ENCODE measurements at places on chromosomes 13 and 19.
A peak's percentile ranks its signal among the peaks of the same experiment; 100 is the strongest.

- DNase-seq, result peak; percentile 75
Observed at GRCh38 chr19:14114854-14115253, 2.7 kb downstream of the PRKACA start.

DNA sequence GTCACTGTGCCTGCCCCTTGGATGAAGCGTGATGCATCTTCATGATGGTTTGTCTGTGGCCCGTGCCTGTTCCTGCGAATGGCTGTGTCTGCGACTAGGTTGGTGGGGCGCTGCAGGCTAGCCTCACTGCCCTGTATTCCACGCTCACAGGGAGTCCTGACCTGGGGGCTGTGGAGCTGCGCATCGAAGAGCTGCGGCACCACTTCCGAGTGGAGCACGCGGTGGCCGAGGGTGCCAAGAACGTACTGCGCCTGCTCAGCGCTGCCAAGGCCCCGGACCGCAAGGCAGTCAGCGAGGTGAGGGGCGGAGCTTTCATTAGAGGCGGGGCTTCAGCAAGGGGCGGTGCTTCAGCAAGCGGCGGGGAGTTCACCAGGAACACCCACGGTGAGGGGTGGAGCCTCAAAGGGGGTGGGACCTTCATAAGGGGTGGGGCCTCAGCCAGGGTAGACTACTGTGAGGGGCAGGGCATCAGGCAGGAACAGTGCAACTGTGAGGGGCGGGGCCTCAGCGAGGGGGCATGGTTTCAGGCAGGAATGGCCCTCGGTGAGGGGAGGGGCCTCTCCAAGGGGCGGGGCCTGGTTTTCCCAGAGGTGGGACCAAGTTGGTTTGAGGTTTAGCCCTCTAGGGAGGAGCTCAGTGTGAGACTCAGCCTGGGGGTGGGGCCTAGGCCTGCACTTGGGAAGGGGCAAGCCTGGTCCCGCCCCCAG, 17.2 kb downstream of the PKN1 start:
- DNase-seq, result peak; percentile 39

GRCh38 chr19:10662384-10663251, 8.5 kb downstream of the ILF3 start:
- DNase-seq, result no peak

DNA sequence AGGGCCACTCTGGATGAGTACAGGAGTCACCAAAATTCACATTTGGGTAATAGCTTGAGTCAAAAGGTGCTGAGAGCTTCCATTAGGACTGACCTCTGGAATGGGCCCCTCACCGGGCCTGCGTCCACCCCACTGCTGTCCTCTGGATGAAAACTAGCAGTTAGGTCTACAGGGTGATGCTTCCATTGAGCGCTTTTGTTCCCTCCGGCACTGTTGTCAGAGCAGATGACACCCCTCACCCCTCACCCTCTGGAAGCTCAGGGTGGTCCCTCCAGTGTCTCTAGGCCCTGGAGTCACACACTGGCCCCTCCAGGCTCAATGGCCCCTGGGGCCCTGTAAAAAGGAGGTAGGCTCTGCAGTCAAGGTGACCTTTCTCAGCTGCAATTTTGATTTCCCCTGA, 187.8 kb upstream of the GPR12 start:
- no peak for DNase-seq

DNA sequence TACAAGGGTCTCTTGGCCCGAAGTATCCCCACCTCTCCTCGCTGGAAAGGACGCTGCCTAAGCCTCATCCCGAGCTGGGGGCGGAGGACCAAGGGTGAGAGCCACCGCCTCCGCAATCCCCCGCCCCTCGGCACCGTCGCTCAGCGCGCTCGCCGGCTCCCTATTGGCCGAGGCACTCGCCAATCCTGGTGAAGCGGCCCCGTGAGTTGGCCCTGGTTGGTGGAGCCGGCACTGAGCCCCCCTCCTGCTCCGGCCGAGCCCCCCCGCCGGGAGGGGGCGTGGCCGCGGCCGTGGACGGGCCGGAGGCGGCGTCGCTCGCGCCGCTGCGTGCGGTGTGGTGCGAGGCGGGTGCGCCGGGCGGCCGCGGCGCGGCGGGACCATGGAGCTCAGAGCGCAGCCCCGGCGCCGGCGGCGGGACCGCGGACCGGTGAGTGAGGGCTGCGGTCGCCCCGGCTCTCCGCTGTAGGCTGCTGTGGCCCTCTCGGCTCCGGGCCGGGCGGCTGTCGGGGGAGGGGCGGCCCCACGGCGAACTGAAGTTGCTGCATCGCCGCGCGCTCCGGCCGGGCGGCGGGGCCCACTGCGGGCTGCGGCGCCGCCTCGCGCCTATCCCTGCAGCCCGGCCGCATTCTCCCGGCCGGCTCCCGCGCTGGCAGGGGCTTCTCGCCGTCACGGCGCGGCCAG, at the start of gene WASF3:
Gene WASF3 (plus strand): TSS at position 291 of the 681 bp plus-strand sequence. CDS start 84,588 bp downstream, outside the sequence.
- DNase-seq, result peak; percentile 87

DNA sequence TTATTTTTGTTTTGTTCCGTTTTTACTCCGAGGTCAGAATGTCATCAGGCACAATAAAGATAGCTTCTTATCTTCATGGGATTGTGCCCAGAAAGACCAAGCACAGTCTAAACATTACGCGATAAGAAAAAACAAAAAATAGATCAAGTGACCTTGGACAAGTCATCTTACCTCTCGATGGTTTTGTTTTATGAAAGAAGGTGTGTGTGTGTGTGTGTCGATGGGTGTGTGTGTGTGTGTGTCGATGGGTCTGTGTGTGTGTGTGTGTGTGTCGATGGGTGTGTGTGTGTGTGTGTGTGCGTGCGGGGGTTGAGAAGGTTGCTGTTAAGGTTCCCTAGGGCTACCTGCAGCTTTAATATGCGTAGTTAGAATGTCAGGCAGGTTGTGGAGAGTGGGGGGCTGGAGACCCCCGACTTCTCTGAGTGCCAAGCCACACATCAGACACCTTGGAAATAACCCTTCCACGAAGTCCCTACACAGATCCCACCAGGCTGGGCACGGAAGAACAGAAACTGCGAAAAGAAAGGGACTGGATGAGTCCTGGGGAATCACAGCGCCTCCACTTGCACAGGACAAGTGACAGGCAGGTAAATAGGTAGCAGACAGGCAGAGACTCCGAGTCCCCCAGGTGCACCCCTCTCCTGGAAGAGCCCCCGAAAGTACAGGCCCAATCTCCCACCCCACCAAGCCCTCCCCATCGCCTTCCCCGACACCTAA, 458 bp upstream of the ATP8A2 start:
- DNase-seq, result no peak

DNA sequence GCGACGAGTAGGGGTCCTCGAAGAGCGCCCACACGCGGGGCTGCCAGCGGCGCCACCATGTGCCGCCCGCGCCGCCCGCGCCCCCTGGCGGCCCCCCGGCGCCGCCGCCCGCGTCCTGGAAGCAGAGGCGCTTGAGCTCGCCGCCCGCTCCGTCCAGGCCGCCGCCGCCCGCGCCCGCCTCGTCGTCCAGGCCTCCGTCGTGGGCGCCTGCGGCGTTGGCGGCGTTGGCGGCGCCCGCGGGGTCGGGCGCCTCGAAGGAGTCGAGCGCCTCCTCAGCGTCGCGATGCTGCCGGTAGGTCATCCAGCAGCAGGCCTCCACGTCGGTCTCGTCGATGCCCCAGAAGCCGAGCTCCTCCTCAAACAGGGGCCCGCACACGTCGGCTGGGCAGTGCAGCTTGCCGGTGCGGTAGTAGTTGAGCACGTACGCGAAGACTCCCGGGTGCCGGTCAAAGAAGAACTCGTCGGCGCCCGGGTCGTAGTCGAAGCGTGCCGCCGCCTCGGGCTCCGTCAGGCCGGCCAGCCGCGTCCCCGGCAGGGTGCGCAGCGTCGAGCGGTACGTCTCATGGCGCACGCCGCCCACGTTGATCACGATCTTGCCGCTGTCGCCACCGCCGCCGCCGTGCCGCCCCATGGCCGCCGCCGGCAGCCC, 829 bp downstream of the KCNC3 start:
- DNase-seq, result peak; percentile 27

- no peak for DNase-seq
Observed at GRCh38 chr13:37667702-37668101, 69.1 kb upstream of the POSTN start.

- no peak for DNase-seq
Observed at GRCh38 chr13:57716295-57716694, 84.8 kb downstream of the PCDH17 start.

- no peak for DNase-seq
Observed at GRCh38 chr13:84566780-84567179, 684.5 kb upstream of the SLITRK1 start.

- DNase-seq, result peak; percentile 66
Observed at GRCh38 chr19:47778954-47779351, 450 bp downstream of the SELENOW start.

GRCh38 chr13:19817510-19818158, 34.9 kb upstream of the PSPC1 start:
- no peak for DNase-seq

- no peak for DNase-seq
Observed at GRCh38 chr19:16496613-16496983, 404 bp downstream of the C19orf44 start.

DNA sequence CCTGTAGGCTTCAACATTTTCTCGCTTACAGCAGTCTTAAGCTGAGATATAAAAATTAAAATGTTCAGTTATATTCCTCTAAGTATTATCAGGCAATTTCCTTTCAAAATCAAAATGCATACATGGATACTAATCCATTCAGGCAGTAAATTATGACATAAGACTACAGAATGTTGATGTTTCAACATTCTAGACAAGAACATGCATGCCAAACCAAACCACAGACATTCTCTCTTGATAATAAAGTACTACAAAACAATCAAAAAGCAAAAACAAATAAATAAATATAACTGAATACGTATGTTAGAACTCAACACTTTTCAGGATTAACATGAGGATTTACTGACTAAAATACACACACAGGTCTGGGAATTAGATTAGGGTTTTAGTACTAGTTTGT, 7.7 kb downstream of the DIS3 start:
- no peak for DNase-seq

GRCh38 chr13:22074403-22074802, 403.5 kb downstream of the FGF9 start:
- DNase-seq, result no peak

DNA sequence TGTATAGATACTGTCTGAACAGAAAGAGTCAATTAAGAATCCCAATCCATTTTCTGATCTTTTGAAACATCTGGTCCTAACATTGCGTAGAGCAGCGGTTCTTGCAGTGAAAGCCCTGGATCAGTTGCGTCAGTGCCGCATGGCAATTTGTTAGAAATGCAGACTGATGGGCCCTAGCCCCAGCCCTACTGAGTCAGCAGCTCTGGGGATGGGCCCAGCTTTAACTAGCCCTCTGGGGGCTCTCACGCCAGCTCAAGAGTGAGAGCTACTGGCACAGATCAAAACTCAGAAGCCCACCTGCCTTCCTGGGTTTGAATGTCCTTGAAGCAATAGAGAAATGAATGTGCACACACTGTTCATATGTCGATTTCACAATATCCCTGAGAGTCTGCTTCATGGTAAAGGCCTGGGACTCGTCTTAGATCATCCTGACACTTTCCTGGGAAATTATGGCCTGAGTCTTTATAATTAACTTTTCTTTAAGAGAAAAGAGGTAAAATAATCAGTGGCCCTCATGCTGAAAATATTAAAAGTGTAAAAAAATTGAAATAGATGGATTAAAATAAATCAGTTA, 206.8 kb upstream of the TMTC4 start:
- no peak for DNase-seq

DNA sequence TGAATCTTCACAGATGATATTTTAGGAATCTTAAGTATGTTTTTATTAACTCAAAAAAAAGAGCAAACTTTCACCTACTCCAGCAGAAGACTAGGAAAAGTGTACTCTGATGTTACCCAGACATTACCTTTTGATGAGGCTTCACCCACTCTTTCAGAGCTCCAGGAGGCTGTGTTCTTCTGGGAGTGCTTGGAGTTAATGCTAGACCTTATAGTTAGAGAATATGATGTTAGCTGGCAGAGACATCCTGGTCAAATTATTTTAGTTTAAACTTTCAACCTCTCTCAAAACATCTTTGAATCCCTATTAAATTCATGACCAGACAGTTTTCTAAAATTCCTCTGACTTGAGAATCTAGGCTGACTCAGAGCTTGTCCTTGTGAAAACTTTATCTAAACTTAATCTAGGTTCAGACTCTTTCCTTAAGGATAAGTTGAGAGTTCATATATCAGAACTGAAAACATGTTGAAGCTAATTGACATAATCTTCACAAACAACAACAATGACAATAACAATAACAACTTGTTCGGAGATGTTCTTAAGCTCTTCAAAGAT, 82.8 kb downstream of the ITGBL1 start:
- DNase-seq, result no peak

- no peak for DNase-seq
Observed at GRCh38 chr13:46297361-46297811, 85.7 kb downstream of the LRRC63 start.

DNA sequence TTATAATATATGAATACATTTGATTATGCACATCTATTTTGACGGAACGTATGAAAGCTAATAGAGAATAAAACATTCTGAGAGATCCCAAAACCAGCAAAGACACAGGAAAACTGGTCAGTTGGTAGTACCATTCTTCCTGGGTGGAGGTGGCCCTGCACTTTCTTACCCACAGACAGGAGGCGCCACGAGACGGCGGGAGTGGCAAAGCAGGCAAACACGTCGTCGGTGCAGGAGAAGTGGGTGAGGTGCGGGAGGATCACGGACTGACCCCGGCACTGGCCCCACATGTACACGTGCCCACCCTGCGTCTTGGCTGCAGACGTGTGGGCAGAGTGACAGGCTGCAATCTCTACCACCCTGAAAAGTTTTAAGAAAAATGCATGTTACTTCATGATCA, 36.1 kb downstream of the RCBTB1 start:
- DNase-seq, result no peak

DNA sequence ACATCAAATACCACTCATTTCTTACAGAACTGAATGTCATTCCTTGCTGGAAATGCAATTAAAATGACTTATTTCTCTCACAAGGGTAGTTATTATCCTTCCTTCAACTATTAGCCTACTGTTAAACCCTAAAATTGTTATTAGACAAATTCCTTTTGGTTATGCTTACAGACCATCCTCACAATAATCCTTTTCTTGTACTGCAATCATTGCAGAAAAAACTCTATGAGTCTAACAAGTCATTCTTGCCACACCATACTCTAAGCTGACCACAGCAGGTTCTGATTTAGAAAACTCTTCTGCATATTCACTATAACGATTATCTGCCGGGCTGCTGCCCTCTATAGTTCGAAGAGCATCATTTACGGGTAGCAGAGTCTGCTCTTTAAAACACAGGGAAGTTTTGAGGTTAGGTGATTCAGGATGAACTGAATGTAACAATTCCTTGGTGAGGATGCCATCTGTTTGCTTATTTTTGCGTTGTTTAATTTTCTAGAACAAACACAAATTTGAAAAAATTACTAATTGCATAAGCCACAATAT, 38.2 kb downstream of the MTMR6 start:
- DNase-seq, result no peak

DNA sequence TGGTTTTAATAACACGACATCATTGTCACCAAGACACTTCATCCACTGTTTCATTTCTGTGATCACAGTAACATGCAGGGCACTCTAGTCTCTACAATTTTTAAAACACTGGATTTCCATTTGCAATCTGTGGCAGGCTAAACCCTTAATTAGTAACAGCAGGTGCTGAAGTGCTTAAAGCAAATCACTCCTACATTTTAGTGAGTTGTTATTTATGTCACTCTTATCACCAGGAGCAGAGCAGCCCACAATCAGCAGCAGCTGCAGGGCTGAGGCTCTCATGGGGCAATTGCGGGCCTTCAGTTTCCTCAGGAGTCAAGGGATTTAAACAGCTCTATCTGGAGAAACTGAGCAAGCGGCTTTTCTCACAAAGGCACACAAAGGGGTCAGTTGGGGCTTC, 1.6 kb downstream of the SOHLH2 start:
- no peak for DNase-seq
